Brain microvascular endothelial cell (primary cell): ENCODE measurements at places on chromosomes 13 and 19.

- DNase-seq: no peak
Measured at GRCh38 chr13:44489751-44490150, 86.4 kb downstream of the TSC22D1 start.

GRCh38 chr13:33323801-33324510, 38.4 kb upstream of the STARD13 start:
- DNase-seq: peak; percentile 11

DNA sequence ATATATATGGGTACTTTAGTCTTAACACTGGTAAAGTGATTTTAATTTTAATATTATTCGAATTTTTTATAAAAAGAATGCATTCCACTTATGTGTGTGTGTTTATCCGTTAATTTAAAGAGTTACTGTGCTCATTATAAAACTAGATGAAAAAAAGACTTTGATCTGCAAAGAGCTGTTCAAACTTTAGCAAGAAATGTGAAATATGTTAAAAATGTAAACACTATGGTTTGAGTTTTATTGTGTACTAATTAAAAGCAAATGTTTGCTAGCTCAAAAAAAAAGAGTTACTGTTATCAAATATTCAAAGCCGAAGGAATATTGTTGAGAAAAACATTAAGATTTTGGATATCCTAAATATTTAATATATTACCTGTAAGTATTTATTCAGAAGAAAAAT, 34.5 kb downstream of the UFM1 start:
- DNase-seq: no peak

- no peak for DNase-seq
Measured at GRCh38 chr13:67221630-67222226, 8.4 kb downstream of the PCDH9 start.

GRCh38 chr13:74678308-74678965, 544.2 kb upstream of the KLF12 start:
- DNase-seq: no peak

DNA sequence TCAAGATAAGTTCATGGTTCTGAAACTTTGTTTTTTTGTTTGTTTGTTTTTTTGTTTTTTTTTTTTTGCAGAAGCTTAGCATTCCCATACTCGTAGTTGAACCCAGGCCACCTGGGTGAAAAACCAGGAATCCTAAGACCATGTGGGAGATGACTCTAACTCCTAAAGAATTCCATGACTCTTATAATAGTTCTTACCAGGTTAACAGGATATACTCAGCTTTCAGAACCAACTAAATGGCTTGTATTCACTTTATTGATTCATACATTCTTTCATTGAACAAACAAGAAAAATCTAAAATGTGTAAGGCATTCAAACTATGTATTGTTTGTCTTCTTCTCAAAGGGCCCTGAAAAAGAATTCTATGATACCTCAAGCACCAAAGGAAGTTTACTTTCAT, 40.5 kb upstream of the KLF5 start:
- no peak for DNase-seq

DNA sequence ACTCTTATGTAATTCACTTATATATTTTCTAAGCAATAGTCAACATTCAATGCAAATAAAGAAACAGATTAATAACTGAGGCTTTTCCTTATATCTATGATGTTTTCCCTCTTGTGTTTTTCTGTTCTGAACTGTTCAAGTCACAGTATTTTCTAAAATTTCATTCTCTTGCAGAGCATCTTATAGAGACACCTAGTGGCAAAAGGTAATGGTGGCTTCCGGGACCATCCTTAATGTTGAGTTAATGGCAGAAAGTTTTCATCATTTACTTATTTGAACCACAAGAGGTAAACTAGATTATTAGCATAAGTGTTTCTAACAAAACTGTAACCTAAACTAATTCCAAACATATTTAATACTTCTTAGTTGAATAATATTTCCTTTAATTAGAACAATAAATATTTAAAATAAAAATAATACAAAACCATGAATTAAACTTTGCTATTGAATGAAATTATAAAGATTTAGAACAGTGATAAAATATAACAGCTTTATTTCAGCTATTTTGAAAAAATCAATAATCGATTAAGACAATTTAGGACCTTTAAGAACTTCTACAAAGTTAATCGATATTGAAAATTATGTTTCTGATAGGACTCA, 1.7 kb upstream of the SLITRK5 start:
- DNase-seq: no peak

DNA sequence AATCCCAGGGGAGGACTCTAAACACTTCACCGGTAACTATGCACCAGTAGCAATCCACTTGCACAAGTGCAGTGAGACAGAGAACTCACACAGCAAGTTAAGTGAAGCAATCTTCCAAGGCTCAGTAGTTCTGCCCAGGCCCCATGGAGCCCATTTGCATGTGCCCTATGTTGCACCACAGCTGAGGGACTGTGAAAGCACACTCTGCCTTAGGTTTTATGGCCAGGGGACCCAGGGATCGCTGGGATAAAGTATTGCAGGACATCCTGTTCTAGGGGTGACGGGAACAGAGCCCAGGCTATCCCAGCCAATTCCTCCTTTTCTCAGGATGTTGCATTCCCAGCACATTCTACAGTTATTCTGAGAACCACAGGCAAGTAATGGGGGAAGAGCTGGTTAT, 6.0 kb upstream of the AMER2 start:
- DNase-seq: no peak

GRCh38 chr13:26881154-26881553, 120.6 kb upstream of the GPR12 start:
- peak; percentile 45 for DNase-seq

DNA sequence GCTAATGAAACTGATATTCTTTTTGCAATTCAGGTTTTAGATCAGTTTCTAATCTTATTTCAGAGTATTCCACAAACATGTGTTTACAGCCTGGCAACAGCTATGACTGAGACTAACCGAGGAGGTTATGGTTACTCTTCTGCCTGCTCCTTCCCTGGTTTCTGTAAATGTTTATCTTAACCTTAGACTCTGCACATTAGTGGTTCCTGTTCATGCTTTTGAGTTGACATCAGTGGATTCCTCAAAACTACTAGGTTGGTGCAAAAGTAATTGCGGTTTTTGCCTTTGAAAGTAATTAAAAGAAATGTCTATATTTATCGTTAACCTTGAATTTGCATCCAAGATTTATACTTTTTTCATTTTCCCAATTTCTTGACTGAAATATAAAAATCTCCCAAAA, 237.0 kb upstream of the TSHZ3 start:
- DNase-seq: no peak

- DNase-seq: no peak
Measured at GRCh38 chr19:1066748-1067340, at the start of gene ARHGAP45. ARHGAP45 (plus strand) TSS chr19:1067167; CDS start chr19:1067406, 239 bp downstream.

- DNase-seq: peak; percentile 53
Measured at GRCh38 chr13:45511310-45512097, 46.8 kb downstream of the COG3 start.

GRCh38 chr13:58620176-58620575, 988.6 kb downstream of the PCDH17 start:
- DNase-seq: no peak

DNA sequence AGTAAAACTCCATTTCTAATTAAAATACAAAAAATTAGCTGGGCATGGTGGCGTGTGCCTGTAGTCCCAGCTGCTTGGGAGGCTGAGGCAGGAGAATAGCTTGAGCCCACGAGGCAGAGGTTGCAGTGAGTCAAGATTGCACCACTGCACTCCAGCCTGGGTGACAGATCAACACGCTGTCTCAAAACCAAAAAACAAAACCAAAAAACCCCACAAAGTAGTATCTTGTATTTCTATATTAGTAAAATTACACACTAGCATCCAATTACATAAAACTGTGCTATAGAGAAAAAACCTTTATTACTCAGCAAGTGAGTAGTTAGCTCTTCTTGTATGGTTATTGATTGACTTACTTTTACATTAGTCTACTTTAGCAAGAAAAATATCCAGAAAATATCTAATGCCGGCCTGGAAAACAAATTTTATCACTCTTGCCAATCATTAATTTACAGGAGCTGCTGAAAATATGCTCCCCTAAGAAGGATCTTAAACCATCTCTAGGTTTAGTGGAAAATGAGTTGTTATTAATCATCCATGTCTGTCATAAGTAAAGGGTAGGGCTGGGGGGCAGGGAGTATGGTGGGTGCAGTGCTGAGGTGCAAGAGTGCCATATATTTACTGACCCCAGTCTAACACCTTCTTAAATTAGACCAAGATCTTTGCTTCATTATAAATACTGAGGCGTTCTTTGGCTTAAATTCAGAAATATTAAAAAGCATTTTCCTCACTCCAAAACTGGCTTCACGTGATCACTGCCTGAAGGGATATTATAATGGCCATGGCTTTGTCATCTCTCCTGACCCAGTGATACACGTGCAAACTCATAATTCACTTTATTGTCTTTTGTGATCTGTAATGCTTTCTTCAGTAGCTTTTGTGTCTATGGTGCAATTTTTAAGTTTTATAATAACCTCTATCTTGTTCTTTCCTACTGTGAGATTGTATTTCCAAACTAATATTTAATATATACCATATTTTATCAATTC, 44.1 kb downstream of the UBL3 start:
- DNase-seq: no peak

DNA sequence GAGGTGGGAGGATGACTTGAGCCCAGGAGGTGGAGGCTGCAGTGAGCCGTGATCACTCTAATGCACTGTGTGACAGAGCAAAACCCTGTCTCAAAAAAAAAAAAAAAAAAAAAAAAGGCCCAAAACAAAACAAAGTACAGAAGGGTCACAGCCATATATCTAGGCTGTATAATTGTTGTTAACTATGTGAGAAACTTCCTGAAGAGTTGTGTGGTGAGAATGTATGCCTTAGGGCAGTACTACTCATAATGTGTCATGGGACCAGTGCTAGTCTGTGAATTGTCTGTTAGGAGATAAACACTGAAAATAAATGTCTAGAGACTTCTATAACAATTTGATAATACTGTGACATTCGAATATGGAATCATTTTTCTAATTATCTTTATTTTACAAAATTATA, 43.1 kb downstream of the PAN3 start:
- DNase-seq: peak; percentile 66
